ENCODE measurements at places on chromosomes 12 and 14.
A peak's percentile ranks its signal among the peaks of the same experiment; 100 is the strongest.

GRCh38 chr12:14505626-14506596 lies 61.8 kb downstream of the PLBD1 start:
- no peak for DNase-seq

DNA sequence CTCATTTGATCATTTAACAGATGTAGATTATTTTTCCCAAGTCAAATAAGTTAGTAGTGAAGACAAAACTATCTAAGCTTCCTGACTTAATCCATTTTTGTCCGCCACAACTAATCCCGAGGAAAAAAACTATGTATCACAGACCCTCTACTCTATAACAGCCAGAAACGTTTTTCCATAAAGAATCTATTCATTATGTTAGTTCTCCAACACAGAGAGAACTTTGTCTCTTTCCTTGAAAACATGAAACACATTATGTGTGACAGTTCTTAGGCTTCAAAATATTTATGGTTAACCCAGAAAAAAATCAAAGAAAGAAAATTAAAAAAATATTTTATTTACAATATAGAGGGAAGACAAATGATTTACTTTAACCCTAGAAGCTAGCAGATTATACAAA lies 100.1 kb downstream of the PLEKHG7 start:
- no peak for DNase-seq

- no peak for DNase-seq
Measured at GRCh38 chr12:65152012-65152411, 17.4 kb upstream of the LEMD3 start.

GRCh38 chr14:36485773-36486172 lies 34.3 kb downstream of the NKX2-1 start:
- DNase-seq, result no peak

DNA sequence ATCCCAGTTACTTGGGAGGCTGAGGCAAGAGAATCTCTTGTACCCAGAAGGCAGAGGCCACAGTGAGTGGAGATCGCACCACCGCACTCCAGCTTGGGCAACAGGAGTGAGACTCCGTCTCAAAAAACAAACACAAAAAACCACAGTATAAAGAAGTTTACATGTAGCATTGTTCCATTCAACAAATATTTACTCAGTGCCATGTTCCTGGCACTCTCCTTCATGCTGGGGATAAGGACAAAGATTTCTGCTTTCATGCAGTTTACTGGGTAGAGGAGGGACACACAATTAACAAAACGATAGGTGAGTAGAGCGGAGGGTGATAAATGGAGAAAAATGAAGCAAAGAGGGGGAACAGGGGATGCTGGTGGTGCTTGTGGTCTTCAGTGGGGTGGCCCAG lies 68.2 kb upstream of the OVCH1 start:
- DNase-seq, result no peak

DNA sequence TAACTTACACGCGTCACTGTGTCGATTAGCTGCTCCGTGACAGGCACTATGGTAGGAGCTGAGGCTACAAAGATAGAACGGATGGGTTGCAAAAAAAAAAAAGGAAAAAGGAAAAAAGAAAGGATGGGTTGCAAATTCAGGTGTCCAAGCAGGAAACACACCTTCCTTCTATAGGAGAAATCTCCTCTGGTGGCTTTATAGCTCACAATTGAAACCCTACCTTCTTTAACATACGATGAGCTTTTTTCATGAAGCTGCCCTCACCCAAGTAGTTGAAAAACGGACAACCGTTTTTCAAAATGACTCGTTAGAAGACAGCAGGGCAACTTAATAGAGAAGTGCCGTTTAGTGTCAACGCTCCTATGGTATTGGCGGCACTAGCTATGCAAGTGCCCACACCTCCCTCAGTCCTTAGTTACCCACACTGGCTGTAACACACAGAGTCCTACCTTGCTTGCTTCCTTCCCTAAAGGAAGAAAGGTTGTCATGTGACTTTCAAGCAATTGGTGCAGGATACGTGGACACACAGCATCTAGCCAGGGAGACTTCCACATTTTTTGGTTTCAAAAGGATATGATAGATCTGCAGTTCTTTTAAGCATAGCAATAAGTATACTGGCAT lies 682 bp upstream of the TRIP11 start:
- DNase-seq, result peak; percentile 9

GRCh38 chr12:104514092-104514810 lies 57.5 kb downstream of the CHST11 start:
- DNase-seq, result no peak

DNA sequence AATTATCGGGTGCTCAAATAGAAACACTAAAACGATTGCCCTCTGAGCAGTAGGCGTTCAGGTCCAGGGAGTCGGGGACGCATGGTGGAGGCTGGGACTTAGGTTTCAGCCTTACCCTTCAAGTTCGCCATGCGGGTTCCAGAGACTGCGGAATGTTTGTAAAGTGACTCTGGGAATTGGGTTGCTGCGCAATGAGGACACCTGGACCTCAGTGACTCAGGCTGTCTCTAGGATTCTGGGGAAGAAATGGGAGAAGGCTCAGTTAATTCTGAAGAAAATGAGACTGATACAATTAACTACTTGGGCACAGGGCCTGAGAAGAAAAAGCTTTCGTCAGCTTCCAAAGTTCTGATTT lies 1.1 kb downstream of the LGALS3 start:
- no peak for DNase-seq

- no peak for DNase-seq
Measured at GRCh38 chr14:30921788-30922187, 47.4 kb downstream of the COCH start.

- no peak for DNase-seq
Measured at GRCh38 chr12:127750076-127750840, 516.7 kb upstream of the TMEM132C start.

GRCh38 chr14:68791078-68791901 lies 1.6 kb downstream of the ZFP36L1 start:
- DNase-seq, result no peak

GRCh38 chr12:101939856-101940265 lies 62.5 kb downstream of the DRAM1 start:
- DNase-seq, result peak; percentile 56

GRCh38 chr12:96570579-96570978 lies 81.2 kb downstream of the CFAP54 start:
- no peak for DNase-seq

DNA sequence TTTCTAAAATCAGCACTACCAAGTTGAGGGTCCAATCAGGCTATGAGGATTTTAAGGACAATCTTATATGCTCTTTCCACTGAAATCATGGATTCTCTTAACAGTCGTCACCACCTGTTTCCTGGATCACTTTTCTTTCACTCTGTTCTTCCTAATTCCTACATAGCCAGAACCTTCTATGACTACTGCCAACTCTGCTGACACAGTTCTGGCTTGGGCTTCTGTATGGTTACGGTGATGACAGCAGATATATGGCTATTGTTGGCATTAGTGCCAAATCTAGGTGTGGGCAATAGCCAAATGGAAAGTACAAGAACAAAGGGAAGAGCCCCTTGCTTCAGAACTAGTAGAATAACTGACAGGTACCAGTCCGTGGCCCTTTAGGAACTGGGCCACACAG lies 124.0 kb downstream of the ARID2 start:
- no peak for DNase-seq

DNA sequence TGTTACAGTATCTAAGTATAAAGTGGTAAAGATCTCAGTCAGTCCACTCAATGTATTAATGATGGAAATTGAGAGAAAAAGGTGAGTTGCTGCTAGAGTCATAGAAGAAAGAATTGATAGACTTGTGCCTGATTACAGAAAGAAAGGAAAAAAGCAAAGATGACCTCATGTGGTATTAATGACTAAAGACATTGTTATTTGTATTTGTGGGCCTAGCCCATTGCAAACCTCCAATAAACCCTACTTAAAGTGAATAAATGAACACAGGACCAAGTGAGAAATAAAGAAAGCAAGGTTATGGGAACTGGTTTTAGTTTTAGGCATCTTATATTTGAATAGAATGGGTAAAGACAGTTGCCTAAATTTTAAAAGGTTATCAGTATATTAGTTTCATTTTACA lies 105.5 kb downstream of the SYT1 start:
- no peak for DNase-seq

DNA sequence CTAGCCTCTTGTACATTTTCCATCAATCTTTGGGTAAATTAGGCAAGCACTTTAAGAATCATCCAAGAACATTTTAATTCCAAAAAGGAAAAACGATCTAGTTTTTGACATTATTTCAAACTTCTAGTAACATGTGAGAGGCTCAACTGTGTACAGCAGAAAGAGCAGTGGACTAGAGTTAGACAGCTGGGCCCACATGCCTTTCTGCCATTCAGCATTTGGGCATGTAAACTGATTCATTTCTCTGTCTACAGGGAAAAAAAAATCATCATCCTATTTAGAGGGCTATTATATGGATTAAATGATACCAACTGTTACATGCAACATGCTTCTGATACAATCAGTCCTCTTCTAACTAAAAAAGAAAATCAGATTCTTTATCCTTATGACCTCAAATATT lies 17.7 kb downstream of the ATP2B1 start:
- no peak for DNase-seq

DNA sequence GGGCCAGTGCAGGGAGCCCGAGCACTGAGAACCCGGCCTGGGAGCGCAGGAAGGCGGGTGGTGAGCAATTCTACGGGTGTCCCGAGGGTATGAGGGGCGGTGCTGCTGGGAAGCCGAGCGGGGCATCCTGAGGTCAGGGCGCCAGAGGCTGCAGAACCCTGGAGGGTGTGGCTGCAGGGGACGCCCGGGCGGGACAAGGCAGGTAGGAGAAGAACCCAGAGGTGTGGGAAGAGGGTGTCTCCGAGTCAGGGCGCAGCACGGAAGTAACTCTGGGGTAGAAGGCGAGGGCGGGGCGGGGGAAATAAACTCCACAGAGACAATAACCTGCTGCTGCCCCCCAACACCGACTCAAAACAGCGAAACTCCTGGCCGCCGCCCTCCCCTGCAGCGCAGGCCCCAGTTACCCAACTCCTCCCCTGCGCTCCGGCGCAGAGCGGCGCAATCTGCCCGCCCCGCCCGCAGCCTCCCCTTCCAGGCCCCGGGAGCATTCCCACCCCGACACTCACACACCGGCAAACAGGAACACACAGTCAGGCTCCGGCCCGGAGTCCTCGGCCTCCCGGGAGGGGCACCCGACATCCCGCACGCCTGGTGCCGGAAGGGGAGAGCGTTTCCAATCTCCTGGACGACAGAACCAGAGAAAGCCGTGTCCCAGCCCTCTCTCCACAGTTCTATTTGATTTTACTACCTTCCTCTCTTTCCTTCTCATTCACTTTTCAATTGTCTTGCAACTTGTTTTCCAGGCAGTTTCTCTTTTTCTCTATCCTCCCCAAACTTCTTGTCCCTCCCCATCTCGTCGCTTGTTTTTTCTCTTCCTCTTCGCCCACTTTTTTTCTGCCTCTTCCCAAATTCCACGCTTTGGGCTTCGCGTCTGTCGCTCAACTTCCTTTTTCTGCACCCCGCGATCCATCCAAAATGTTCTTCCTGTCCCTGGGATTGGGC lies 2.4 kb downstream of the HRK start:
- DNase-seq, result no peak

GRCh38 chr12:129193263-129193871 lies 340.1 kb downstream of the GLT1D1 start:
- peak; percentile 4 for DNase-seq

DNA sequence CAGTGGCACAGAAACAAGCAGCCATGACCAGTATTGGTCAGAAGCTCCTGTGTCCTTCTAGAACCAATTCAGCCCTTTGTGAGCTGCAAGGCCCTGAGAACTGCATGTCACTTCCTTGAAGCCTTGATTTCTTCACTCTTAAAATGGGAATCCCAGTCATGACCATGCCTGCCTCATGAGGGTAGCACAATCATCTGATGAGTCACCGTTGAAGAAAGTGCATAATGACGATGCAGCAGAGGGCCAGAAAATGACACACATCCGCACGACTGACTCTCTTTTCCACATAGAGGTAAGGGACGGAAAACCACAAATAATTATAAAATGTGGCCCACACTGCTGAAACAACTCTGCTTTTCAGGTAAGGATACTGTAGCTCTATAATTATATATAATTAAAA lies 777.4 kb downstream of the BCL11B start:
- peak; percentile 20 for DNase-seq

GRCh38 chr12:104805186-104805585 lies 152.9 kb downstream of the SLC41A2 start:
- DNase-seq, result no peak

DNA sequence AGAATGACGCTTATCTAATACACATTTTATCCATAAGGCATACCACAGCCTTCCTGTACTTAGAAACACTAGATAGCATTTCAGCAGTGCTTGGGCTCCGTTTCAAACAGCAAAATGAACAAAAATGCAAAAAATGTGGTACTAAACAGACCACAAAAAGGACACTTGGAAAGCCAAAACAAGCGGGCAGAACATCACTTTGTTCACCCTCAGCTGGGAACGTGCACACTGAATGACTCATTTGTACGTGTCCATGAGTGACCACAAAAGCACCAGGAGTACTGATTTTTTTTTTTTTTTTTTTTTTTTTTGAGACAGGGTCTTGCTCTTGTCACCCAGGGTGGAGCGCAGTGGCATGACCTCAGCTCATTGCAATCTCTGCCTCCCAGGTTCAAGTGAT lies 8.9 kb upstream of the FOXN3 start:
- DNase-seq, result no peak

GRCh38 chr12:120833849-120834248 lies 70.3 kb downstream of the SPPL3 start:
- no peak for DNase-seq

GRCh38 chr12:64700532-64700931 lies 58.7 kb downstream of the GNS start:
- DNase-seq, result no peak

DNA sequence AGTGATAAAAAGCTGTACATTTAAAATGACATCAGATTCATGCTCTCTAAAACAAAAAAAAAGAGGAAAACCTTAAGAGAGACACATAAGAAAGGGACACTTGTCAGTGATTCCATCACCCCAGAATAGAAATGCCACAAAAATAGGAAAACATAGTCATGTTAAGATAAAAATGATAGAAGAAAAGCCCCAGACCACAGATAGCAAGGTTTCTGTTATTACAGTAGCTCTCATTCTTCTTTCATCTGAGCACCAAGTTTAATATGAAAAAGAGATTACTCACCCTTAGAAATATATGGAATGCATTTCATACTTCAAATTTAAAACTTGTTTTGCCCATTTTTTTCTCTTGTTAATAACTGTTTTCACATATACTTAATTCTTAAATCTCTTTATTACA lies 217.2 kb downstream of the EGLN3 start:
- DNase-seq, result no peak

- DNase-seq, result no peak
Measured at GRCh38 chr14:61240206-61240605, 40.9 kb downstream of the TMEM30B start.
